NB4 (cell line): ENCODE measurements at places on chromosomes 3 and 15.

GRCh38 chr3:24373198-24373959 is 121.3 kb downstream of the THRB start:
- DNase-seq = no peak

DNA sequence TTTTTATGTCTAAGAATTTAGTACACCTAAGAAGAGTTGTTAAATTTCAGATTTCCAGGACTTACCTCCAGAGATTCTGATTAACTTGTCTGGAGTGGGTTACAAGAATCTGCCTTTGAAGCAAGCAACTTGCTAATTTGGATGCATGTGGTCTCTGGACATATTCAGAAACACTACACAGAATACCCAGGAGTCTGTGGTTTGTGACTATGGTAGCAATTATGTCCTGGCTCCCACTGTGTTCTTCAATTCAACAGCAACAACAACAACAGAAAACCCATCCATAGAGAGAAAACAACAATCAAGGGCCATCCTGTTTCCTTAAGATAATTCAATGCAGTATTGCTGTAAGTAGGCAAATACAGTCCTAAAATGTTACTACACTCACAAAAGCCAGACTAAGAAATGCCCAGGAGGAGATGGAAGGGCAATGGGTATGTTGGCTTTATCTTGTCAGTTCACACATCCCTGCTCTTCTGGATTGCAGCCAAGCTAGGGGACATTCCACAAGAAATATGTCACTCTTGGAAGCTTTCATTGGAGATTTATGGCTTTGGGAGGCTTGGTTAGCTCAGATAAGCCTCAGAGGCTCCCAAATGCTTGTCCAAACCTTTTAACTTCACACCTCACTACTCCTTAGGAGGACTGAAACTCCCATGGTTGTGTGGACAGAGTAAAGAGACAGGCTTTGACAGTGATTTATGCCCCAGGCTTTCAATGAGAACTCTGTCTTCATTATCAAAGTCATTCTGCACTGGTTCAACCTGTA is 99.4 kb upstream of the MRPL3 start:
- no peak for DNase-seq

DNA sequence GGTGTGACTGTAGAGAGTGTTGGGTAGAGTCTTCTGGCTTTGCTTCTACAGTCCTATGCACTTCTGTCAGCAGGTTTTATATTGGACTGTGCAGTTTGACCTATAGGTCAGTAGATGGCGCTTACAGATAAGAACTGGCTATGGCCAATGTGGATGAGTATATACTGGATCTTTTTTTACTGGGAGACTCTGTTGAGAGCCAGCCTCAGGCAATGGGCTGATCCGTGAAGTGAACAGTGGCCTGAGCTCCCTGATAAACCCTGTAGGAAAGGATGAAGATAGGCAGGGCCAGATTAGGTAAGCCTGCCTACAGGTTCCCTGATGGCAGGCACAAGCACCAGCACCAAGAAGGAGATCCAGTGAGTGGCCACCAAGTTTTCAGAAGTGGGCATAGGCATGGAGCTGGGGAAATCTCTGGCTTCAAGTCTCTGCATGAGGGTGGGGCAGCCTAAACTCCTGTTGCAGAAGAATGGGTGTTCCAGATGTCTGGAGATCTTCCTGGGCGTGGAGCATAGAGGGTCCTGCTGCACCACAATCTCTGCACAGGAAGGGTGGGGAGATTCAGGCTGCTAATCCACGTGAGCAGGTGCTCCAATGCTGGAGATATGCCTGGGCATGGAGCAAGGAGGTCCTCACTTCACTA is 326.0 kb upstream of the SGO1 start:
- DNase-seq = peak; percentile 52

- no peak for DNase-seq
Observed at GRCh38 chr15:39118510-39118909, 462.4 kb upstream of the THBS1 start.

GRCh38 chr3:65785065-65785645 is 253.6 kb downstream of the MAGI1 start:
- DNase-seq = peak; percentile 66

- DNase-seq = peak; percentile 52
Observed at GRCh38 chr15:83436513-83437158, 10.5 kb upstream of the SH3GL3 start.

DNA sequence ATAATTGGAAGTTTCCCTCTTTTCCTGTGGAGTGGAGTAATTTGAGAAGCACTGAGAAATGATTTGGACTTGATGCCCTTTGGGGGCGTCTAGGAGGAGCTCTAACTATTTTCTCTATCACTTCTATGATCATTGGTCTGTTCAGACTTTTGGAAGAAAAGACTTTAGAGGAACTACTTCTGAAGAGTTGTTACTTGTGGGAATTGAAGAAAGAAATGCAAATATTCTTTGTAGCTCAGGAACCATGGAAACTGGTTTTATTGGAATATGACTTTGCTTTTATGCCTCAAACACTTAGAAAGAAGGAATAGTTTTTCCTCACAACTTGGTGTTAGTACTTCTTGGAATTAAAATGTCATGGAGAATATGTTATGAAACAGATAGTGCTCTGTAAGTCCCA is 122.0 kb upstream of the ALDH1A3 start:
- DNase-seq = no peak

GRCh38 chr15:55549305-55549704 is 38.8 kb downstream of the PYGO1 start:
- no peak for DNase-seq

- DNase-seq = no peak
Observed at GRCh38 chr3:41173926-41174885, 25.1 kb upstream of the CTNNB1 start.

DNA sequence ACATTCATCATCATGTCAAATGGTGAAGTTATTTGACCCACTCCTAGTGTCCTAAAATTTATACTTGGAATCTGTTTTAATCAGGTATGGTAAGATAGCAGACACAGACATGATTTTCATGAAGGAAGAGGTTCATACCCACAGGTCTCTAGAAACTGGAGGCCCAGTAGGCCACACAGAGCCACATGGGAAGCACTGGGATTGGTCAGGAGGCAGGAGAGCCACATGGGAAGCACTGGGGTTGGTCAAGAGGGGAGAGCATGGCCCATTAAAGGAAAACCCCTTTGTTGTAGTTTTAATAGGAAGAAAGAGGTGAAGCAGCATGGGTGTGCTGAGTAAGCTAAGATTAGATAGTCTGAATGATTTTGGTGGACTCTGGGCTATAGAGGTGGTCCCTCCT is 356.9 kb downstream of the MFSD1 start:
- DNase-seq = no peak

DNA sequence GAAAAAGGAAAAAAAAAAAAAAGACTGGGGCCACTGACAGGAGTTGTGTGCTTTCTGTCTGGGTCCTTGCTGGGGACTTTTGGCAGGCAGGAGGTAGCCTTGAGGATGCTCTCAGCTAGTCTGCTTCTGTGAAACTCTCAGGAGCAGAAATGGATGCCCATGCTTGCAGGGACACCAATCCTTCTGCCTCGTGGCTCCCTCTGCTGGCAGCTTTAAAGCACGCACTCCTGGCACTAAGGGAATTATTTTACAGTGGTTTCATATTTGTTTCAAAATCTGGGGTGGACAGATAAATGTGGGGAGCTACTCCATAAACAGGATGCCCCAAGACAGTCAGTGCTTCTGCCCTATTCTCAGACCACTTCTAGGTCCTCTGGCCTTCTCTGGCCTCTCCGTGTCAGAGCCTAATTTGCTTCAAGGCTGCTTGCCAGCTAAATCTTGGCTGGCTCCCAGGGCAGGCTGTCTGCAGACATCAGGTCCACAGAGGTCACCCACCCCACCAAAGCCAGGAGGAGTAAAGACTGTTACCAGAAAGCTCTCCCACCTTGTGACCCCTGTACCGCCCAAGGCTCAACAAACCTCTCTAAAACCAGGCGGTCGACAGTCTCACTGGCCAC is 17.1 kb downstream of the TRAIP start:
- peak; percentile 82 for DNase-seq

- DNase-seq = no peak
Observed at GRCh38 chr3:150985711-150986110, 13.2 kb upstream of the CLRN1 start.

DNA sequence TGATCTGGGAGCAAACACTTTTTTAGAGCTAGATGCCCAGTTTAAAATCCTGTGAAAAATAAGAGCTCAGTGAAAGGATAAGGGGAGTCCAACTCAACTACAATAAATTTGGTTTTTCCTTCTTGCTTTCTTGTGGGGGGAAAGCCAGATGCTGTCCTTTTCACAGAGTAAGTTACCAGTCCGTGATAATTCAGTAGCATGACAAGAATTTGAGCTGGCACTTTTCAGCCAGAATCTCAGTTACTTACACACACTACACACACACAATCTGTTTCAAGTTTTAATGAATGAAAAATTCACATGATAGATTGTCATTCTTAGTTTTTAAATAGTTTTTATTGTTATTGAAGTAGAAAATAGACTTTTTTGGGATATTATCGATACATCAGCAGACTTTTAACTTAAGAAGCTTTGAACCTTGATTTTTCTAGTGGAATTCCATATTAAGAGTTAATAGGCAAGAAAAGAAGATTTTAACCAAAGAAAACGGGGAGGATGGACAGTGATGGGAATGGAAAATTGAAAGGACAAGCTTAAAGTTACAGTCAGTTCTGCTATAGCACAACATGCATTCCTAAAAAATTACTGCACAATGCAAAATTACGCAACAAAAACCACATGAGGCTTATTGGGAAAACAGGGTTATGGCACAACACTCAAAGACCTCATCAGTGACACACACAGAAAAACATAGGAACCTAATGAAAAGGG is 47.0 kb downstream of the PSMD6 start:
- peak; percentile 81 for DNase-seq

DNA sequence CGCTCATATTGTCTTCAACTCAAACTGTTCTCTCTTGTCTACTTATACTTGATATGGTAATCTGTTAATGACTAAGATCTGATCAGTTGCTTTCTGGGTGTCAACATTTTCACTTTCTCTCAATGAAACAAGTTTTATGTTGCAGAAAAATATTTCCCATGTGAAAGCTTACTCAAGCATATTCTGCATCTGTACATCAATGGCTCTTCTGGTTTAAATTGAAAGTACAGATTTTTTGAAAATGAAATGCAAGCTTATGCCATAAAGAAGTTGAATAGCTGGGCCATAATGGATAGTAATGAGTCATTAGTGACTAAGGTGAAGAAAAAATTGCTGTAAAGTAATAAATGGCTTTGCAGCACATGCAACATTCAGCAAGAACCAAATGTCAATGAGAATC is 140.7 kb downstream of the BCHE start:
- DNase-seq = no peak

DNA sequence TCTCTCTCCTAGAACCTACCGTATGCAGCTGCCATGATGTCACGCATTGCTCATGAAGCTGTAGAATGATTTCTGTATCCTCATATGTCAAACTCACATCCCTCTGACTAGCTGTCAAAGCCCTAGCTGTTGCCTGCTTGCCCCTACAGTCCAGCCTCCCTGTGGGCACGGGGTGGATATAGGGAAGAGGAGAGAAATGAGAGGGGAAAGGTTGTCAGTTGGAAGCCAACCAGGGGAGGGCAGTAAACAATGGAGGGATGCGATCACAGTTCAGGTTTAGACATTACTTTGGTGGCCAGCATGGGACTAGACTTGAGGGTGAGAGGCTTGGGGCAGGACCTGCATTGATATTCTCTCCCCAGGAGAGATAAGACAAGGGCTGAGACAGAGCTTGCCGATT is 1.7 kb upstream of the HDGFL3 start:
- DNase-seq = no peak

- DNase-seq = no peak
Observed at GRCh38 chr3:31839144-31839917, 141.7 kb downstream of the OSBPL10 start.

- DNase-seq = no peak
Observed at GRCh38 chr3:66052721-66053549, 14.2 kb upstream of the MAGI1 start.

DNA sequence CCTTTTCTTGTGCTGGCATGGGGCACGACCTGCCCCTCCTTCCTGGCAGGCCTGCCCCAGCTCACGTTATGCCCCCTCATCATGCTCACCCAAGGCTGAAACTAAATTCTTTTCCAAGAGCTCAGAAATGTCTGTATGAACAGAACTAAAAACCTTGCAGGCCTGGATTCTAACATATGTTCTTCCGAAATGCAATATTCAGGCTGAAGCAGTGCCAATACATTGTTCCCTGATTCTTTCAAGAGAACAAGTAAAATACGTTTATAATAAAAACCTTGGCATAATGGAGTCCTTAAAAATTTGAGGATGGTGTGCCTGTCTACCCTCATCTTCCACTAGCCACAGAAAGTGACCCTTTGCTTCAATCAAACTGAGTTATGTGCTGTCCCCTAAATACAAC is 48.5 kb upstream of the ICE2 start:
- DNase-seq = no peak

DNA sequence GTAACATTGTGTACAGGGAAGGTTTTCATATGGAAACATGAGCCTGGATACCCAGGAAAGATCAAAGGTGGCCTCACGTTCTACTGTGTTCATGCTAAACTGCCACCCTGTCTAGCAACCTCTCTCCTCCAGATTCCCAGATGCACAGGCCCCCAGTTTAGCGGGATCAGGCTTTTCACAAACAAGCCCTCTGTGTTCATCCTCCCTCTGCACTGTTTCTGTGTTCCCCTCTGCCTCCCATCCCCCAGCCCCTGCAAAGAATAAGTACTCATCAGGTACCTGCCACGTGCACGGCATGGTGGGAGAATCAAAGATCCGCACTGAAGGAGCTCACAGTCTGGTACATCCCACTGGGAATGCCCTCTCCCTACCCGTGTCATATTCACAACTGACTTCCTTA is 46.1 kb downstream of the TMEM266 start:
- DNase-seq = no peak

GRCh38 chr3:128457937-128458336 is 8.8 kb downstream of the DNAJB8 start:
- DNase-seq = no peak

DNA sequence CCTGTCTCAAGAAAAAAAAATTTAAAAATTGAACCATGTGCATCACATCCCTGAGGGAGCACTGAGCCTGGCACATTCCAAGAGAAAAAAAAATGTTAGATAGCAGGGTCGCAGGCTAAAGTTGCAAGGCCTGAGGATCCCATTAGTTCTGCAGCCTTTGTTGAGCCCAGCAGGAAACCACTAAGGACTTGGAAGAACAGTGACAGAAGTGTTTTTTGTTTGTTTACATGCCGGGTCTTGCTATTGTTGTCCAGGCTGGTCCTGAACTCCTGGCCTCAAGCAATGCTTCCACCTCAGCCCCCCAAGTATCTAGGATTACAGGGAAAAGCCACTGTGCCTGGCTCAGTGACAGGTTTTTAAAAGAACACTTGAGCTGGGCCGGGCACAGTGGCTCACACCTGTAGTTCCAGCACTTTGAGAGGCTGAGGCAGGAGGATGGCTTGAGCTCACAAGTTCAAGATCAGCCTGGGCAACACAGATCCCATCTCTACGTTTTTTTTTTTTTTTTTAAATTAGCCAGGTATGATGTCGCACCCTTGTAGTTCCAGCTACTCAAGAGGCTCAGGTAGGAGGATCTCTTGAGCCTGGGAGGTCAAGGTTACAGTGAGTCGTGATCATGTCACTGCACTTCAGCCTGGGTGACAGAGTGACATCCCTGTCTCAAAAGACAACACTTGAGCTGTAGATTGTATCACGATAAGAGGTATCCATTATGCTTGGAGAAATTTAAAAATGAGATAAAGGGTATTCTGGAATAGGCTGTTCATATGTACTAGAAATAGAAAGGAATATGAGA is 15.2 kb downstream of the CHAC1 start:
- no peak for DNase-seq

- DNase-seq = peak; percentile 52
Observed at GRCh38 chr3:52128118-52128683, 26.0 kb downstream of the POC1A start.

GRCh38 chr3:187619461-187619860 is 50.7 kb downstream of the SST start:
- DNase-seq = no peak
